Fibroblast of the aortic adventitia (primary cell): ENCODE measurements at places on chromosomes 3 and 15.
A peak's percentile ranks its signal among the peaks of the same experiment; 100 is the strongest.

- DNase-seq = no peak
Observed at GRCh38 chr3:123692041-123692440, 107.2 kb upstream of the HACD2 start.

DNA sequence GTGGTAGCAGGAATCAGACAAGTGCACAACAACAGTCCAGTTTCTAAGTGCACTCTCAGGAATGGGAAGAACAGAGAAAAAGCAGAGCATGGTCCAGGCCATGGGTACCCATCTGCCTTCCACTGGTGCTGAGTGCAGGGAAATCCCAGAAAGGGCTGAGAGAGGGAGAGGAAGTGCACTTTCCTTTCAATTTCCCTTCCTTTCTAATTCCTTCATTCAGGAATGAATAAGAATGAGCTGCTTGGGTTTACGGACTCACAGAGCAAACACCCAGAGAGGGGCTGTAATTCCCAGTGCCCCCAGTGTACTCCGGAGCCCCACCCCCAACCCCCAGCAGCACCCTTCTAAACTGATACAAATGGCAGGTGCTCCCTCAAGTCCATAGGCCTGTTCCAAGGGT, 300.6 kb downstream of the FOXP1 start:
- DNase-seq = no peak

- no peak for DNase-seq
Observed at GRCh38 chr15:91704343-91704742, 149.2 kb upstream of the SLCO3A1 start.

DNA sequence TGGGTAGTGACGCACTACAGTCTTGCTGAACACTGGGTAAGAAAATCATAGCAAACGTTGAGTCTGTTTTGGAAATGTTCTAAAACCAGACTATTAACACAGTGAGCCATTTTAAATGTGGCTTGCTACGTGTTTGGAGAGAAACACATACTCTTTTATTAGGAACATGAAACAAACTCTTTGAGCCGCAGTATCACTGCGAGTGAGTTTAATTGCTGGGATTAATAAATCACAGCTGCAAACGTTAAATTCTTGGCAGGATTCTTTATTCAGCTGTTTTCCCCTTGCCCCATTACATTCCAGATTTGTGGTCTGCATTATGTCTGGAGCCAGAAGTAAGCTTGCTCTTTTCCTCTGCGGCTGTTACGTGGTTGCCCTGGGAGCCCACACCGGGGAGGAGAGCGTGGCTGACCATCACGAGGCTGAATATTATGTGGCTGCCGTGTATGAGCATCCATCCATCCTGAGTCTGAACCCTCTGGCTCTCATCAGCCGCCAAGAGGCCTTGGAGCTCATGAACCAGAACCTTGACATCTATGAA, 33.6 kb downstream of the BTD start:
- peak; percentile 88 for DNase-seq

DNA sequence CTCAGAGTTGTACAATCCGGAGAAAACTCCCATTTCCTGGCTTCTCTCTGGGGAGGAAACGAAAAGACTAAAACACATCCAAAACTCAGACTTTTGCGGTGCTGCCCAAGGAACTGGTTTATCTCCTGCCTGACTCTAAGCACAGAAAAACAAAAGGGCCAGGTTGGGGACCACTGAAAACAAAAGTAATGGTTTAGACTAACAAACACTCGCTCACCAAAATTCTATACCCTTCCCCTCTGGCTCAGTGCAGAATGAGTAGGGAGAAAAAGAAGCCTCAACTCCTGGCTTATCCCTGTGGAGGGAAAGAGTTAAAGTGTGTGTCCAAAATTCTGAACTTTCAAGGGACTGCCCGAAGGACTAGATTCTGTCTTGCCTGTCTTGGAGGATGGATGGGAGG, 173.6 kb downstream of the FGF12 start:
- no peak for DNase-seq

DNA sequence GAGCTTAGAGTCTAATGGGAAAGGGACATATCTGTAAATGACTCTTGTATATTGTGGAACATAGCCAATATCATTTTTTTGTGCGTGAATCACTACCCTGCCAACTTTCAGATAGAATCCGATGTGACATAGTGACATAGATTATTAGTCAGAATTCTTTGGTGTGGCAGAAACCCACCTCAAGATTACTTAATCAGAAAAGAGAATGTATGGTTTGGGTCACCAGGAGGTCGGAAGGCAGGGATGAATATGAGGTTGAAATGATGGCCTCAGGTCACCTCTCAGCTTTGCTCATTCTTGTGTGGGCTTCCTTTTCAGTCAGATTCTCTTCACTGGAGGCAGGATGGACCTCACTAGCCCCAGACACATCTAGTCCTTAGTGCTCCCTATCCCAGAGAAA, 41.4 kb downstream of the SNAPC5 start:
- peak; percentile 20 for DNase-seq

DNA sequence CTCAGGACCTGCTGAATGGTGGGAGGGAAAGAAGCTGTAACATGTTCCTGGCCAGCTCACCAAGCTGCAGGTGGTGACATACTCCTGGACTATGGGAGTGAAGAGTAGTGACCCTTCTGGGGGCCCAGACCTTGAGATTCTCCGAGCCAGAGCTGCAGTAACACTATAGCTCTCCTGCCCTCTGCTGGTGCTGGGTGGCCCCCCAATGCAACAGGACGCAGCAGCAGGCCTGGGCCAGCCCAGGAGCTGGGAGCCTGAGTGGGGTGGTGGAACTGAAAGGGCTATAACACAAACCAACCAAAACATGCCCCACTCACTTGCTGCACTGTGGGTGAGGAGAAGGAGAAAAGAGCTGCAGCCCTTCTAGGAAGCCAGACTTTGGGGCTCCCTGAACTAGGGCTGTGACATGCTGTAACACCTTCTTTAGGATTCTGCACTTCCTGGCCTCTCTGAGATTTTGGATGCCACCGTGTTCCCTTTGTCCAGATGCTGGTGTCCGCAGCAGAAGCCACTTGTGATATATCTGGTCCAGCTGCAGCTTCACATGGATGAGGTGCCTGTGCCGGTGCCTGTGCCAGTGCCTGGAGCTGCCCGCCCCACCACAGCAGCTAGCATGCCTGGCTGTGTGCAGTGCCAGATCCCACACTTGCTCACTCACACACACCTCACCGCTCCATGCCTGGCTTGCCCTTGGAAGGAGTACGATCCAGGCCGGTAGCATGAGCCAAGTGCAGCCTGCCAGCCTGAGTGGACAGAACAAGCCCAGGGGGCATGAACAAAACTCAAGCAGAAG, 636.8 kb upstream of the KCNMB2 start:
- DNase-seq = no peak

GRCh38 chr15:78167227-78167888, 18.2 kb downstream of the IDH3A start:
- DNase-seq = no peak
